ENCODE measurements at places on chromosomes 4 and X.

DNA sequence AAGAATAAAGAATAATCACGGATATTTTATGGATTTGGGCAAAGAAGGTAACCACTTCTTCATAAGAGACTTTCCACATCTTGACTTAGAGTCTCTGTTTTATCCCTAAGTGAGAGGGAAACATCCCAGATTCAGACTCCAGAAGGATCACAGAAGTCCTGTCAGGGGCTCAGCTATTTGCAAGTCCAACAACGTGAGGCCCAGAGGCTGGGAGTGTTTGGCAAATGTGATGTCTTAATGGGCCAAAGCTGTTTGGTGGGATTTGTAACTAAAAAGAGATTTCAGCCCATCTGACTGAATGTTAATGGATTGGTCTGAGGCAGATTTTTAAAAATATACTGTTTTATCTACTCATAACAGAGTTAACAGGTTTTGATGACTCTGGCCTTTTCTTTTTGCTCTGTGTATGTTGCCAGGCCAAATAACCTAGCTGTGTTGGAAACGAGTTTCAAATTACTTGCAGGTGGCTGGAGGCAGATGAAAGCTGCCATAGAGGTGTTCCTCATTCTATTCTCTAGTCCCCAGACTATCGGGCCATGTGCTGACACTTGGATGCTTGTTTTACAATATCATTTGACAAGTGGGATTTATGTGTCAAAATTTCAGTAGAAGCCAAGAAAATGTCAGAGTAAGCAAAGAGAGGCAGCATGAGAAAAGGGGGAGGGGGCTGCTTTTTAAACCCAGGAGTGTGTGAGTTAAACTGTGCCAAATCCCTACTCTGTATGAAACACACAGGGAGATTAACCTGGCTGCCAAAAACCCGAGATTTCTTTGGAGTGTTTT lies 330.9 kb downstream of the DCHS2 start:
- DNase-seq, result no peak

- DNase-seq, result no peak
These were observed 62.3 kb downstream of the PPP2R2C start for GRCh38 chr4:6410068-6410467.

GRCh38 chr4:19494961-19495360 lies 756.7 kb upstream of the SLIT2 start:
- no peak for DNase-seq

DNA sequence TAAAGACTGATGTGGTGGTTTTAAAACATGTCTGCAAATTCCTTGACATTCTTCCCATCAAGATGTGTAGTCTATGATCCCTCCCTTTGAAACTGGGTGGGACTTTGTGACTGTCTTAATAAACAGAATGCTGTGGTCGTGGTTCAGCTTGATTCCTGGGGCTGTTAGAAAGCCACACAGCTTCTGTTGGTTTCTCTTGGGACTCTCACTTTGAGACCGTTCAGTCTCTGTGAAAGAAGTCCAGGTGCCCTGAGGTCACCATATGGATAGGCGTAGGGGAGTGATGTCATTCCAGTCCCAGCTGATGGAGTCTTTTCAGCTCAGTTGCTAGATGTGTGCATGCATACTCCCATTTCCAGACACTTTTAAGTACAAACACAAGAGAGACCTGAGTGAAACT lies 216.6 kb downstream of the KDR start:
- no peak for DNase-seq

DNA sequence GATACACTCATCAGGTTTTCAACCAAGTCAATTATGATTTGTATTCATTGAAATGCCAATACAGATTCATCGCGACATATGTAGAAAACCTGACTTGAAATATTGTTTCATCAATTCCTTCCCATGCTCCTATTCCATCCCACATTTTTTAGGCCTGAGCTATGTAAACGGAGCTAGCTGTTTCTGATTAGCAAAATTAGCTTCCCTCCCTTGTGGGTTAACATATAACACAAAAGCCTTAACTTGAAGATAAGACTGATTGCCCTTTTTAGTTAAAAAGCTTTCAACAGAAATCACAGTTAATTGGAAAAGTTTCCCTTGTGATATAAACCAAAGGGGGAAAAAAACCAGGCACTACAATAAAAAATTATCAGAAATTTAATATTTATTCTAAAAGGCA lies 32.8 kb upstream of the DCLK2 start:
- no peak for DNase-seq

All from activated CD8-positive, alpha-beta memory T cell treated with anti-CD3 and anti-CD28 coated beads for 1 hour (primary cell).